ENCODE measurements at places on chromosomes 7 and 10. TPM values are rescaled to one million over a fixed set of nuclear protein-coding genes. Genes with fewer than 3 reads are reported as not detected.

EN2 gene
- total RNA-seq = not detected

OR2A5 gene
- not detected for total RNA-seq

ANXA8 gene
- 0.15 TPM for total RNA-seq

ADARB2 gene
- total RNA-seq = not detected

CLEC2L gene
- total RNA-seq = 0.17 TPM

PTPRN2 gene
- total RNA-seq = 0.50 TPM

CREB5 gene
- 48.1 TPM for total RNA-seq

SFTPA1 gene
- not detected for total RNA-seq

PIP gene
- total RNA-seq = not detected

OR6B1 gene
- total RNA-seq = not detected

DRGX gene
- total RNA-seq = not detected

Measured in smooth muscle cell of trachea (primary cell).